Endothelial cell of umbilical vein (primary cell): ENCODE measurements at places on chromosomes 1 and 21. TPM values are rescaled to one million over a fixed set of nuclear protein-coding genes. Genes with fewer than 3 reads are reported as not detected.

Gene EDARADD
- total RNA-seq, result not detected in 2 replicates

Gene ITLN1
- total RNA-seq, result not detected in 2 replicates

Gene TRIM67
- total RNA-seq, result not detected in 2 replicates

Gene HOOK1
- total RNA-seq, result not detected in 2 replicates

Gene NES
- total RNA-seq, result 269 and 274 TPM in 2 replicates

Gene SUSD4
- total RNA-seq, result not detected in 2 replicates

Gene C1orf167
- not detected in 2 replicates for total RNA-seq

Gene SHE
- total RNA-seq, result 43.4 and 52.7 TPM in 2 replicates

Gene OBSCN
- 1.5 and 2.9 TPM in 2 replicates for total RNA-seq

Gene NBPF20
- total RNA-seq, result 5.0 and 5.3 TPM in 2 replicates

Gene SPATC1L
- 15.3 and 31.7 TPM in 2 replicates for total RNA-seq

Gene ZYG11A
- total RNA-seq, result 1.3 and 2.1 TPM in 2 replicates

Gene TSPEAR
- total RNA-seq, result not detected in 2 replicates

Gene LIPI
- not detected in 2 replicates for total RNA-seq

Gene TP73
- total RNA-seq, result 0.15 TPM in 1 of 2 replicates, not detected in the other

Gene C1orf21
- total RNA-seq, result 8.5 and 10.0 TPM in 2 replicates

Gene LEMD1
- not detected in 2 replicates for total RNA-seq

Gene LIN28A
- not detected in 2 replicates for total RNA-seq

Gene LCE1A
- total RNA-seq, result not detected in 2 replicates

Gene NPHS2
- not detected in 2 replicates for total RNA-seq

Gene PGM1
- 16.5 and 21.0 TPM in 2 replicates for total RNA-seq

Gene RGSL1
- total RNA-seq, result not detected in 2 replicates

Gene TMPRSS15
- not detected in 2 replicates for total RNA-seq

Gene ELAPOR1
- 1.0 and 1.1 TPM in 2 replicates for total RNA-seq

Gene TRIM46
- 9.6 and 10.0 TPM in 2 replicates for total RNA-seq
